ENCODE measurements at places on chromosomes 6 and 20.

- DNase-seq: no peak
Observed at GRCh38 chr20:7196481-7196880, 429.0 kb downstream of the BMP2 start.

- DNase-seq: no peak
Observed at GRCh38 chr6:52360601-52361413, 1.1 kb upstream of the PAQR8 start.

- DNase-seq: no peak
Observed at GRCh38 chr6:69820438-69820837, 23.6 kb upstream of the LMBRD1 start.

DNA sequence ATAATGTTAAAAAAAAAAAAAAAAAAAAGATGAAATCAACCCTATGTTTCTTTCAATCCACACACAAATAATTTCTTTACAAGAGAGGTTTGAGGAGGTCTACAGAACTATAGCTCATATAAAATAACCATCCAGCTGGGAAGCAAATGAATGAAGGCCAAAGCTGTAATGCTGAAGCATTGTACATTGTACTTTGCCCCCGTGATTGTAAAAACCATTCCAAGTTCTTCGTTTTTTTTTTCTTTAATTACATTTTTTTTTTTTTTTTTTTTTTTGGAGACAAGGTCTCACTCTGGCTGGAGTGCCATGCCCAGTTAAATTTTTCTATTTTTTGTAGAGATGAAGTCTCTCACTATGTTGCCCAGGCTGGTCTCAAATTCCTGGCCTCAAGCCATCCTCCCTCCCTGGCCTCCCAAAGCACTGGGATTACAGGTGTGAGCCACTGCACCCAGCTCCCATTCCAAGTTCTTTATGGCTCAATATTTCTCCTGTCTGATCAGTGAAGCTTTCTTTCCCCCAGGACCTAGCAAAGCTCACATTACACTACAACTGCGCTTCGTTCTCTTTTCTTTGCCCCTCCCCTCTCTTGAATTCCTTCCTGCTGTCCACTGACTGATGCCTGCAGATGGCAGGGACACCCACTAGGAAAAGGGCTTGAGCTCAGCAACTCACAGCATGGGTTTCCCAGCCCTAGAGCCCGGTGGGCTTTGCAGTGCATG, 53.0 kb upstream of the NOP56 start:
- no peak for DNase-seq
